Airway epithelial cell (primary cell): ENCODE measurements at places on chromosomes 16 and 17. TPM values are rescaled to one million over a fixed set of nuclear protein-coding genes. Genes with fewer than 3 reads are reported as not detected.

Gene KRT27
- not detected in 2 replicates for total RNA-seq

Gene OTOP2
- 0.42 and 0.79 TPM in 2 replicates for total RNA-seq

Gene MTSS2
- total RNA-seq: 118 and 122 TPM in 2 replicates

Gene WNT3
- total RNA-seq: 0.60 and 1.1 TPM in 2 replicates

Gene GJC1
- 9.6 and 10.3 TPM in 2 replicates for total RNA-seq

Gene RAC3
- 53.3 and 75.5 TPM in 2 replicates for total RNA-seq

Gene CCDC200
- not detected in 2 replicates for total RNA-seq

Gene SPEM2
- not detected in 2 replicates for total RNA-seq

Gene GPRC5B
- 0.05 and 0.28 TPM in 2 replicates for total RNA-seq

Gene CHAD
- total RNA-seq: not detected in 2 replicates

Gene AOC2
- 0.14 and 0.92 TPM in 2 replicates for total RNA-seq

Gene CHTF18
- 24.4 and 24.5 TPM in 2 replicates for total RNA-seq

Gene C17orf67
- 0.14 and 0.21 TPM in 2 replicates for total RNA-seq

Gene CEP295NL
- total RNA-seq: not detected in 2 replicates

Gene VWA3A
- not detected in 2 replicates for total RNA-seq

Gene SSTR5
- total RNA-seq: not detected in 2 replicates

Gene ZCCHC14
- total RNA-seq: 4.1 and 5.1 TPM in 2 replicates

Gene TNFRSF17
- not detected in 2 replicates for total RNA-seq

Gene CBFA2T3
- total RNA-seq: 0.09 and 0.63 TPM in 2 replicates
